ENCODE measurements at places on chromosomes 1 and 21.

GRCh38 chr1:228958741-228959140, 223.5 kb downstream of the RHOU start:
- DNase-seq: no peak

GRCh38 chr1:53508991-53509666, 49.9 kb downstream of the DMRTB1 start:
- DNase-seq: peak; percentile 57

DNA sequence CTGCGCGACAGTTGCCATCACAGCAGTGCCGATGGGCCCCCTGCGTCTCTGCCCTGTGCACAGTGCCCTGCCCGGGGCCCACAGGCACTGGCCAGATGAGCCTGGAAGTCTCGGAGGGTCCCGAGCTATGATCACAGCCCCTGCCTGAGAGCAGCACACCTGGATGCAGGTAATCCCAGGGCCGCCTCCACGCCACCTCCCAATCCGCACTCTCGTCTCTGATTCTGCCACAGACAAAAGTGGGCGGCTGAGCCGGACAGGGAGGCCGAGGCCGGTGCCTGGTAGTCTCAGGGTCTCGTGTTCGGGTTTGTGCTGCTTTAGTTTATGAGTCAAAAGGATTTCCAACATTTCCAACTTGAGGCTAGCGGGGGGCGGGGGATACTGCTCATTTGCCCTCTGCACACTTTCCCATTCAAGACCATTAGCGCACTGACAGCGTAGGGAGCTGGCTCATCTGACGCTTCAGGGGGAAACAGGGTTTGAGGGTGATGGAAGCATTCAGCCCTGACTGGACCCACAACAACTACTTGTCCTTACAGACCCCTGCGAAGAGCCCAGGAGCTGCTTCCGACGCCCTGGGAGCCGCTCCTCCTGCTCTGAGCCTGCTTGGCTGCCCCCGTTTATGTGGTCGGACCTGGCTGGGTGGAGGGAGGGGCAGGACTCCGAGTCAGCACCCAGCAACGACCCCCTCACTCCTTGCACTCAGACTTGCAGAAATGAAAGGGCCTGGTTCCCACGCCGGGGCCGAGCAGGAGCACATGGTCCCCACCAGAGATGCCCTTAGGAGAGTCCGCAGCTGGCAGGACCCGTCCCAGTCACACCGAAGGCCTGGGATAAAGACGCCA, 1.8 kb upstream of the TTC34 start:
- DNase-seq: no peak

DNA sequence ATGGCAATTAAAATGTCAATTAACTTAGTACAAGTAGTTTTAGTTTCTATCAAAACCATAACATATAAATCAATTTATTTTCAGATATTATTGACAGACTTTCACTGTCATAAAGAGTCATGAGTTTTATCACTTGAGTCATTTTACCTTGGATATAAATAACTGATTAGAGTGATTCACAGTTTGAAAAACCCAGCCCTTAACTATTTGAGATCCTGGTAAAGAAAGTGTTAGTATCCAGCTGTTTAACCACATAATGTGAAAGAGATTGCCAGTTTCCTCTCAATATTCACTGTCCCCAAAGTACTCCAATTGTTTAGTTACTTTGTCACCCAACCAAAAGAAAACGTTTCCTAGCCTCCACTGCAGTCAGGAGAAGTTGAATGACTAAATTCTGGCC, 91.3 kb downstream of the UCHL5 start:
- no peak for DNase-seq

DNA sequence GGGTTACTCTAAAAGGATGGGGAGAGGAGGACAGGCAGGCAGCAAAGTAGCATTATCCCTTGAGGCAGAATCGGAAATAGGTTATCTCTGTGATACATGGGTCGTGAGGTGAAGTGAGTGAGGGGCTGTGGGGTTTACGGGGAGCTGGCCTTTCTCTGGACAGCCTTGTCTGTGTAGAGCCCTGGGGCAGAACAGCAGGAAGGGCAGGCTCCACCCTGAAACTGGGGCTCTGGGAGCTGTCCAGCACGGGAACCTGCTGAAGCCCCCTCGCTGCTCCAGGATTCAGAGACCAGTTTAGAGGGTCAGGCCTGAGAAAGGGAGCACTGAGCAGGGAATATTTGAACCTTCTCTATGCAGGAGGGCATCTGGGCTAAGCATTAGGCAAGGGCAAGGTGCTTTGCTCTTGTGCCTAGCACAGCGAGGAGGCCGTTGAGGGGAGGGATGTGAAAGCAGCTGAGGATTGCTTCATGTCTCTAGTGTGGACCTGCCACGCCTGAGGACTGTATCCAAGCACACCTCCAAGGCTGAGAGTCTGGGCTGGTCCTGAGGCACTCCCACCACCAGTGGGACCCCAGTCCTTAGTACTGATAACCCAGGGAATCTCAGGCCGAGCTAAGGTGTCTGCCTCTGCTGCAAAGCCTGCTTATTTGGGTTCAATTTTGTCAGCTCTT, 55.8 kb downstream of the NAV1 start:
- peak; percentile 47 for DNase-seq

- DNase-seq: no peak
Measured at GRCh38 chr1:106995970-106996369, 60.5 kb upstream of the PRMT6 start.

GRCh38 chr1:91683598-91683951, 182.9 kb downstream of the CDC7 start:
- no peak for DNase-seq

GRCh38 chr21:42619841-42620240, 33.6 kb upstream of the PDE9A start:
- DNase-seq: no peak

DNA sequence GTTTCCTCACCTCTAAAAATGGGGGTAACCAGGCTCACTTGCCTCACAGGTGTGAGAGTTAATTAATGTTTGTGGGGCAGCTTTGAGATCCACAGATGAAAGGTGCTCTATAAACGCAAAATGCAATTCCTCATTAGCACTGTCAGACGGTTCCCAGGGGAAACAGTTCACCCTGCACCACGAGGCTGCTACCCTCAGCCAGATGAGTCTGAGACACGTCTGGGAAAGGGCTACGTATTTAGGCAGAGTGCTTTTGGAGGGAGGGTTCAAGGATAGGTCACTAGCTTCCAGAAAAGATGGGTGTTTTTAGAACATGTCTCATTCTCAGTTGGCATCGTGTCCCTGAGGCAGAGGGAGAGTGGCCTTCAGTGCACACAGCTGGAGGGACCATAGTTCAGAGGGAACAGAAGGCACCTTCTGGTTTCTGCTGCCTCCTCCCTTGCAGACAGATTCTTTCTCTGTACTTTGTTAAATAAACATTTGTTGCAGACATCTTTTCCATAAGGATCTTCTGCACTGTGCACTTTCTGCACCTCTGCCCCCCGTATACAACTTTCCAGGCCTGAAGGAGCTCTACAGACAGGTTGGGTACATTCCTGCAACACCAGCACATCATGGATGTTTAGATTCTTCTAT, 139.9 kb downstream of the CLIC6 start:
- DNase-seq: no peak

- no peak for DNase-seq
Measured at GRCh38 chr21:43364261-43364510, 62.7 kb downstream of the SIK1 start.

DNA sequence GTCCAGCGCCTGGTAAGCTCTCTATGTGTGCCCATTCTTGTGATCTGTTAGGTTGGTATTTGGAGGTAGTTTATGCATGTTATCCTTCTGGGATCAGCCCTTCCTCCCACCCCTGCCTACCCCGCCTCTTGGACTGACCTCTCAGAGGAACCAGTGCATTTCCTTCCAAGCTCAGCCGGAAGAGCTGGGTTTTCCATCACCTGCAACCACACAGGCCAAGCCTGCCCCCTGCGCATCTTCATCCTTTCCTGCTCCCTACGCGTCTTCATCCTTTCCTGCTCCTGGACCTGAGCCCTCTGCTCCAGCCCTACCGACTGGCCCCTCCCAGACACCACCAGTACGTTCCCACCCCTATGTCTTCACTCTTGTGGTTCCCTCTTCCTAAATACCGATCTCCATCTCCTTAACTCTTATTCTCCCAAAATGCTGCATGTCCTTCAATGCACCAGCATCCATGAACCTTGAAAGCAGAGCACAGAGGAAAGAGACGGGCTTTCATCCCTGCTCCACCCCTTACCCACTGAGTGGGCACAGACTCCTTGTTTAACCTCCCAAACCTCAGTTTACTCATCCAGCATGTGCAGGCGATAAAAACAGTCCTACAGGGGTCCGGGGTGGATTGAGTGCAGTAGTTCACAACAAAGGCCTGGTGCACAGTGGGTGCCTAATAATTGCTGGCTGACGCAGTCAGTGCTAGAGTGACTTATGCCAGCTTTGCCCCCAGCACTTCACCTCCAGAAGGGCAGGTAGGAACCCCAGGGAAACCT, 526.3 kb downstream of the MATN1 start:
- no peak for DNase-seq

DNA sequence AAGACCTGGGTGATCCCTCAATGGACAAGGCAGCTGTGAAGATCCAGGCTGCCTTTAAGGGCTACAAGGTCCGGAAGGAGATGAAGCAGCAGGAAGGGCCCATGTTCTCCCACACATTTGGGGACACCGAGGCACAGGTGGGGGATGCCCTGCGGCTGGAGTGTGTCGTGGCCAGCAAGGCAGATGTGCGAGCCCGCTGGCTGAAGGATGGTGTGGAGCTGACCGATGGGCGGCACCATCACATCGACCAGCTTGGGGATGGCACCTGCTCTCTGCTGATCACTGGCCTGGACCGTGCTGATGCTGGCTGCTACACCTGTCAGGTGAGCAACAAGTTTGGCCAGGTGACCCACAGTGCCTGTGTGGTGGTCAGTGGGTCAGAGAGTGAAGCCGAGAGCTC, 85.2 kb downstream of the TRIM11 start:
- no peak for DNase-seq

GRCh38 chr1:100706856-100707255, 12.7 kb upstream of the VCAM1 start:
- no peak for DNase-seq

Data from AG08396 (cell line).